Fibroblast of skin of left biceps (primary cell): ENCODE measurements at places on chromosomes 7 and 10.

DNA sequence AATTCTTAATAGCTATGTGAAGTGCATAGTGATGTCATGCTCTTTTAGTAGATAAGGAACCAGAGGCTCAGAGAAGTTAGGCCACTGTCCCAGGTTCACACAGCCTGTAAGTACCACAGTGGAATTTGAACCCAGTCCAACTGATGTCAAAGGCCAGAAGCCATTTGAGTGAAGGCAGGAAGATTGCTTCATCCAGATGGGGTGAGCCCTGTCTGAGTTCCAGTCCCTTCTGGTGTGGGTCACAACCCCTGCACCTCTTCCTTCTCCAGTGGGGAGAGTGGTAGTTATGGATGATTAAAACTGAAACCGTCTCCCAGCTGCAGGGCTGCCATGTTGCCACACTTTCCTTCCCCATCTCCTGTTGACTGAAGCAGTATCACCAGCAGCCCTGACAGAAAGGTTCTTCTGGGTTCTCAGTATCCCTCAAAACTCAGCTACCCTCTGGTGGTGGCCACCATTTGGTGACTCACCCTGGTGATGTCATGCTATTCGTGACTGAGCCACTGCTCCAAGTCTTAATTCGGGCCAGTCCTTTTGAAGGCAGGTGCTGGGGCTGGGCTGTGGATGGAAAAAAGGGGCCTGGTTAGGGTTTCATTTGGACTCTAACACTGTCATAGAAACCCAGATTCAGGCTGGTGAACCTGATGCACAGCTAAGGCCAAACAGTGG, 1.5 kb upstream of the C10orf95 start:
- no peak for DNase-seq

DNA sequence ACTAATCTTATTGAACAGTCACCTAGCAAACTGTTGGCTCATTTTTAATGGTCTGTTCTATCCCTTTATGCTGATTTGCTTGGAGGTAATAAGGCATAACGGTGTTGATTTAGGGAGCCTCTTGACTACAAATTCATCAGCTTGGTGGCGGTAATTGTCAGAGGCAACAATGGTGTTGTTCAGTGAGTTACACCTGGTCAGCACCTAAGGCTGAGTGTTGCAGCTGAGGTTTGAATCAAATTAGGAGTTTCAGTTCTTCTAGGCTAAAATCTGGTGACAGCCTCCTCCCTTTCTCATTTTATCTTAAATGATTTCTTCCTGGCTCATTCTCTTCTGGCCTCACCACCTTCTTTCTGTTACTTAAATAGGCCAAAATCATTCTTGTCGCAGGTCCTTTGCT, 42.3 kb upstream of the SP8 start:
- DNase-seq = no peak

DNA sequence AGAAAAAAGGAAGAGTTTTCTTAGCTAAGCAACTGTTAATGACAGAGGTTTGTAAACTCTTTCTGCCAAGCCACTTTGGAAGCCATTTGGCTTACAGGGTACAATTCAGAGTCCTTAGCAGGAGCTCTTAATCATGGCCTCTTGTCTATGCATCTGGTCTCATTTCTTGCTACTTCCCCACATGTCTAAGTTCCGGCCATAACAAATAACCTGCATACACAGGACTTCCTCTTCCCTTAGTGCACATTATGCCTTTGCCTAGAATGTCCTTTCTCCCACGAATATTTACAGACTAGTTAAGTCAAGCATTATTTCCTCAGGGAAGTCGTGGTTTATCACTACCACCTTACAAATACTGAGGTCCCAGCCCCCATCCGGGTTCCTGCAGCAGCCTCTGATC, 8.6 kb upstream of the UPF2 start:
- DNase-seq = no peak

DNA sequence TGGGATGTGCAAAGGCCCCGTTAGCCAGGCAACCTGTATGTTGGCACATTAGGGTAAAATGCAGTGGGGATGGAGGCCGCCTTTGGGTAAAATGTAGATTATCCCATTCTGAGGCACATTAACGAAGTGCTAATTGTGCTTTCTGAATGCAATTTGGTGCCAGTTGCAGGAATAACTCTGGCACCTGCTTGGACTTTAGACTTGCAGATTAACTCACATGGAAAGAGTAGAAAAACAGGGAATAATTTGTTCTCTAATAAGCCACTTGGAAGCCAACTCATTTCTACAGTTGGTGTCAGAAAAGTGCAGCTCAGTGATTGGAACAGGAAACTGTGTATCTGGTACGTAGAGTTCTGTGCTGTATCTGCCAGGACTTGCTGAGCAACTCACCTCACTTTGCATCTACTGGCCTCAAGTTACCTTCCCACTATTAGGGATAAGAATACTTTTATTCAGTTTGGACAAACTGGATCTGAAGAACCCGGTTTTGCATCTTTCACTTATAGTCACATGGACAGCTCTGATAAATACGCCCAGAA, 377.4 kb upstream of the PODXL start:
- no peak for DNase-seq

- no peak for DNase-seq
These were observed 595.5 kb downstream of the INHBA start for GRCh38 chr7:41107330-41107937.
